ENCODE measurements at places on chromosomes 16 and 17.
A peak's percentile ranks its signal among the peaks of the same experiment; 100 is the strongest.

GRCh38 chr17:50264263-50265113 lies 9.8 kb upstream of the TMEM92 start:
- DNase-seq: peak; percentile 8

DNA sequence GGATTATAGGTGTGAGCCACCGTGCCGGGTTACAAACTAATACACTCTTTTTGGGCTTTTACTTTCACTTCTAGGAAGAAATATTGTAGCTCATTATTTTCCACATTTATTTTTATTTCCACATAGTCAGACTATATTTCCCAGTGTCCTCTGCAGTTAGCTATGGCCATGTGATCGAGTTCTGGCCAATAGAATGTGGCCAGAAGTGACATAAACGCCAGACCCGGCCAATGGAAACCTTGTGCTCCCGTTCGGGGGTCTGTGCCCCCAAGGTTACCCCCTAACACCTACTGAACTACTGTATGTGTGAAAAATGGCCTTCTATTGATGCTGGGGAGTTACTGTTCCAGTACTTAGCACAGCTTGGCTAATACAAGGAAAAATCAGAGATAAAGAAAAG lies 13.2 kb upstream of the RPTOR start:
- no peak for DNase-seq

- no peak for DNase-seq
These were observed 144.8 kb downstream of the MRTFB start for GRCh38 chr16:14215941-14216340.

DNA sequence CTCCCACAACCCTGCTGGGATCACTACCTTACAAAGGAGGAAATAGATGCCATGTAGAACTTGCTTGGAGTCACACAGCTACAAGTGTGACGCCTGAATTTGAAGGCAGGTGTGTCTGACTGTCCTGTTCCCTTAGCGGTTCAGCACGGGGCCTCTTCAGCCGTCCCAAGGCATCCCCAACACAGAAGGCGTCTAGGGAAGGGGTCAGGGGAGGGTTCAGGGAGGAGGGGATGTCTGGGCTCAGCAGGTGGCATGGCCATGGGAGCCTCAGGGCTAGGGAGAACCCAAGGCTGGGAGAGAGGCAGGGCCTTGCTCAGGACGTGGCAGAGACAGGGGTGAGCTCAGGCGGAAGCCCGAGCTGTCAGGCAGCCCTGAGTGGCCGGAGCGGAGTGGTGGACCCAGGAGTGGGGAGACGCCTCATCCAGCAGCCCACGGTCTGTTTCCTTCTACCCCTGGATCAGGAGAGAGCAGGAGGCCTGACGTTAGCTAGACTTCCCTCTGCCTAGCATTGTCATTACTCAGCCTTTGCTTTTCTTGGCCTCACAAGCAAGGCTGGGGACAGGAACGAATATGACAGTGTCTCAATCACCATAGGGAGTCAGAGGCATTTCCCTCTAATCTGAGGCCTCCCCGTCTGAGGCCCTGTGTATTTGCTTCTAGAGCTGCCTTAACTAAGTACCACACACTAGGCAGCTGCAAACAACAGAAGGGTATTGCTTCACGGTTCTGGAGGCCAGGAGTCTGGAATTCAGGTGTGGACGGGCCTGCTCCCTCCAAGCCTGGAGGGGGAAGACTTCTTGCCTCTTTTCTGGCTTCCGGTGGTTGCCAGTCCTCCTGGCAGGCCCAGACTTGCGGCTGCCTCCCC lies 31.3 kb upstream of the ANKRD40CL start:
- DNase-seq: peak; percentile 81

- no peak for DNase-seq
These were observed 95.7 kb upstream of the AKTIP start for GRCh38 chr16:53598511-53599275.

DNA sequence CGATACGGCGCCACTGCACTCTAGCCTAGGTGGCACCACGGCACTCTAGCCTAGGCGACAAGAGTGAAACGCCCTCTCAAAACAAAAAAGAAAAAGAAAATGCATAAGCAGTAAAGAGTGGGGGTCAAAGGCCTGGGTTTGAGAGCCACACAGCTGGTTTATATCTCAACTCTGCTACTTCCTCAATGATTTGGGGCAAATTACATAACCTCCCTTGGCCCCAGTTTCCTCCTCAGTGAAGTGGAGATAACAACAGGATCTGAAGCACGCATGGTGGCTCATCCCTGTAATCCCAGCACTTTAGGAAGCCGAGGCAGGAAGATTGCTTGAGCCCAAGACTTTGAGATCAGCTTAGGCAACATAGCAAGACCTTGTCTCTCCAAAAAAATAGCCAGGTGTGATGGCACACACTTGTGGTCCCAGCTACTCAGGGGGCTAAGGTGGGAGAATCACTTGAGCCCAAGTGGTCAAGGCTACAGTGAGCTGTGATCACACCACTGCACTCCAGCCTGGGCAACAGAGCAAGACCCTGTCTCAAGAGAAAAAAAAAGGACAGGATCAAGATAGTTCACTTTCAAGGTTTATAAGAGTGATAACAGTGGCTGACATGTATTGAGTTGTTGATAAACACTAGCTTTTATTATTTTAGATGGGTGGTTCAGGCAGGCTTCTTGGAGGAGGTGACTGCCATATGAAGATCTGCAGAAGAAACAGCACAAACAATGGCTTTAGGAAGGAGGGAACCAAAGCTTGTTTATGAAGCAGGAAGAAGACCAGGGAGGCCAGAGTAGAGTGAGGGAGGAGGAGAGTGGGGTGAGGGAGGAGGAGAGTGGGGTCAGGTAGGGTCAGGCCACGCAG lies 8.5 kb upstream of the COG1 start:
- no peak for DNase-seq

- DNase-seq: no peak
These were observed 4.2 kb downstream of the SLC2A4 start for GRCh38 chr17:7285679-7286078.

- DNase-seq: peak; percentile 23
These were observed 970 bp downstream of the EPN2 start for GRCh38 chr17:19238167-19238505.

DNA sequence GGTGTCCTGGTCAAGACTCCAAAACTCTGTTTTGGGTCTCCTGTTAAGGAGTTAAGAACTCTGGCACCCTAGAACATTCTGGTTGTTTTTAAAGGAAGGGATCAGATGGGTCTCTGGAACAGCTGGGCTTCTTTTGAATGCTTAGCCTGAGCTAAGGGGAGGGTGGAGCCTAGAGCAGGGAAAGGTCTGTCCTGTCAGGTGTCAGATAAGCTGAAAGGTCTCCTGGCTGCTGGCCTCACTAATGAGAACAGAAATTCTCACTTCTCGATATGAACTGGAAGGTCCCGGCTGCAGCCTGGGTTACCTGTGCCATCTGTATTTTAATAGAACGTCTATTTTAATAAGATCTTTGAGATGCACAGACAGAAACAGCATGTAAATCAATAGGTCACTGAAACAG lies 69.0 kb downstream of the RAP1GAP2 start:
- DNase-seq: peak; percentile 59

- no peak for DNase-seq
These were observed 159.9 kb upstream of the EEF2KMT start for GRCh38 chr16:5257462-5257861.

- DNase-seq: no peak
These were observed 15.5 kb upstream of the CD300A start for GRCh38 chr17:74450925-74451403.

Measured in WERI-Rb-1 (cell line).